ENCODE measurements at places on chromosomes 16 and 17.

DNA sequence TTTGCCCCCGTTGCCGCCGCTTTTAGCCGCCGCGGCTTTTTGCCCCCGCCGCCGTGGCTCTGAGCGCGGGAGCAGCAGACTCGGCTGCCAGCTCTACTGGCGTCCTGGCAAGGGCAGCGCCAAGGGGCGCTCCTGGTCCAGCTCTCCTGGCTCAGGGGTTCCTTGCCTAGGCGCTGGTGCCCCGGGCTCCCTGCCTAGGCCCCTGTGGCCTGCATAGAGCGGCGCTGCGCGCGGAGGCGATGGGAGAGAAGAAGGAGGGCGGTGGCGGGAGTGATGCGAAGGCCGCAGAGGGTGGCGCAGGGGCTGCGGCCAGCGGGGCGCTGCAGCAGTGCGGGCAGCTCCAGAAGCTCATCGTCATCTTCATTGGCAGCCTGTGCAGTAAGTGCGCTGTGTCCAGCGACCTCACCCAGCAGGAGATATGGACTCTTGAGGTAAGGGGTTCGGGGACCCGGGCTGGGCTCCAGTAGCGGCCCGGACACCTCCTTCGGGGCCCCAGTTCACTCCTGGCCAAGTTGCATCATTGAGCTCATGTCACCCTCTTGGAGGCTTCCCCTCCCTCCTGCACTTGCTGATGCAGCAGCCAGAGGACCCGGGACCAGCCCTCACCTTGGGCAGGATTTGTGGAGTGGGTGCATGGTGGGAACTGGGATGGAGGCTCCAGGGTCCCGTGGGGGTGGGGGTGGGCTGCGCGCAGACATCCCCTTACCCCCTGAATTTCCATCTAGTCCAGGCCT is 1344.4 kb downstream of the TP53TG3F start:
- no peak for DNase-seq

DNA sequence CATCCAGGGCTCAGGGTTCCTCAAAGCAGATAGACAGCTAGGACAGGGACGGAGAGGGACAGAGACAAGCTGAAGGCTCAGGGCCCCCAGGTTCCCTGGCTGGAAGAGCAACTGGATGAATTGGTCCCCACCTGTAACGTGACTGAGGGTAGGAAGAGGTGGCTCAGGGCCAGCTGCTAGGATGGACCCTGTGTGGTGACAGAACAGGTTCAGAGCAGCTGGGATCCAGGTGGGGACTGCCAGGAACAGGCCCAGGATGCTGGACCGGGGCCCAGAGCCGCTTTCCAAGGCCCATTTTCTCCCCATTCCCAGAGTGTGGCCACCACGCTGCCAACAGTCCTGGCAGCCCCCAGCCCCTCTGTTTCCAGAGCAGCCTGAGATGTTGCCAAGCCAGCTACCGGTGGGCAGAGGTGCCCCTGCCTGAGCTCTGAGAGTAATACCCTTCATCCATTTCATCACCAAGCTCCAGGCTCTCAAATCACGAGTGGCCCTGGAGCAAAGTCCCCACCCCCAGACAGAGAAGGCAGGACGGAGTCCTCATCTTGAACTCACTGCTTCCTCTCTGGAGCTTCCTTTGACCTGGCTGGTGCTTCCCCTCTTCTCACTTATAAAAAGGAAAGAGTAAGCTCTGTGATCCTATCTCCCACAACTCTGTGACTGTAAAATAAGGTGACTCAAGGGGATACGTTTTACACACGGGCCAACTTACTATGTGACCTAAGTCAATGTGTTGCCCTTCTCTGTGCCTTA is 79.6 kb downstream of the TMEM132E start:
- no peak for DNase-seq

DNA sequence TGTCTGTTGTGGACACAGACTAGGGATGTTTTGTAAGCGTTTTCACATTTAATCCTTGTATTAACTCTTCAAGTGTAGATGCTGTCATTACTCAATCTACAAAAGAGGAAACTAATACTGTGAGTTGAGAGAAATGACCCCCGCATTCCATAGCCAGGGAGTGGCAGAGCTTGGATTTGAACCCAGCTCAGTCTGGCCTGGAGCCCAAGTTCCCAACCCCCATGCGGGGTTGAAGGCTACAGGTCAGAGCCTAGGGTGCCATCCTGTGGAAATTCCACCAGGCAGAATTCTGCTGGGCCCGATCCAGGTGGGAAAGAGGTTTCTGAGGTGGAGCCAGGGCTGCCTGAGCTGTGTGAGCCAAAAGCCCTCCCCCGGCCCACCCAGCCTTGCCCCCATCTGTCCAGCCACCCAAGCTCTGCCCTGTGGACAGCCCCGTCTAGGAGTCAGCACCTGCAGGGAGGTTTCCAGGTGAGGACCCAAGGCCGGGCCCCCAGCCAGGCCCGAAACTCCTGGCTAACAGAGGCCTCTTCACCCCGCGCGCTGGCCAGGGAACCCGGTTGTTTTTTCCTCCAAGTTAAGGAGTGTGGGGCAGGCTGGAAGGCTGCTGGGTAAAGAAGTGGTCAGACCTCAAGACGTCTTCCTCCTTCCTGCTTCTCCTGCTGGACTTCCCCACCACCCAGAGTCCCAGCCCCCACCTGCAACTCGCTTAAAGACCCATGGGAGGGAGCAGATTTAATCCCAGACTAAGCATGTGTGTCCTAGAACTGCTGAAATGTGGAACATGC is 5.7 kb downstream of the MMP15 start:
- DNase-seq = no peak

DNA sequence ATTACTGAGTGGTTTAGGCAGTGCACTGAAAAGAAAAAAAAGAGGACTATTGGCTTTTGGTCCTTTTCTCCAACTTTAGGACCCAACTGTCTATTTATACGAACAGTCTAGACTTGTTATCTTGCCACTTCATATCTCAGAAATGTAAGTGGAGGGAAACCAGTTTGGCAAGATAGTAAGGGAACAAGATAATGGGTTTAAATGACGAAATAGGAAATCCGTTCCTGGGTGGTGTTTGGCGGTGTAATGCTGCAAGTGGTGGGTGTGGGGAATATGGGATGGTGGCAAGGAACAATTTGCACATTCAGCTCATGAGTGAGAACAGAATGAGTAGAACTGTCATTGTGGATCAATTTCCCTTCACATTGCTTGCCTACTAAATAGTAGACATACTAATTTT is 44.7 kb downstream of the GRB7 start:
- DNase-seq = no peak

DNA sequence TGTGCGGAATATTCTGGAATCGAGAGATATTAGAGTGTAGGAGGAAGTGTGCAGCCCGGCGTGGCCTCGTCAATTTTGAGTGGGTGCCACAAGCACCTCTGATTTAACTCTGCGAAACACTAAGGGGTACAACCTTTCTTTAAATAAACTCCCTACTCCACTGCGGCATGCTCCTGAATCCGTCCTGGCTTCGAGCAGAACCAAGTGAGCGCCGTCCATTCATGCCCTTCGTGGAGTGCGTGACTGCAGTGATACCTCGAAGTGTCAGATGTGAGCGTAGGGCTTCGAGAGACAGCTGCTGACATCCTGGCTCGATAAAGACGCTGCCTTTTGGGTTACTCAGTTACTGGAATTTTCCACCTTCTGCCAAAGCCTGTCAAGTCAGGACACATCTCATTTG is 128.8 kb downstream of the FOXL1 start:
- DNase-seq = no peak
